ENCODE measurements at places on chromosomes 12 and 14.
A peak's percentile ranks its signal among the peaks of the same experiment; 100 is the strongest.

GRCh38 chr12:110971189-110971920 lies 51.0 kb upstream of the MYL2 start:
- no peak for DNase-seq

GRCh38 chr12:131362291-131363211 lies 348.3 kb upstream of the SFSWAP start:
- DNase-seq: no peak

GRCh38 chr14:103767336-103767894 lies 51.8 kb downstream of the ZFYVE21 start:
- DNase-seq: no peak

- peak; percentile 22 for DNase-seq
Observed at GRCh38 chr12:109458771-109459208, 18.3 kb downstream of the KCTD10 start.

DNA sequence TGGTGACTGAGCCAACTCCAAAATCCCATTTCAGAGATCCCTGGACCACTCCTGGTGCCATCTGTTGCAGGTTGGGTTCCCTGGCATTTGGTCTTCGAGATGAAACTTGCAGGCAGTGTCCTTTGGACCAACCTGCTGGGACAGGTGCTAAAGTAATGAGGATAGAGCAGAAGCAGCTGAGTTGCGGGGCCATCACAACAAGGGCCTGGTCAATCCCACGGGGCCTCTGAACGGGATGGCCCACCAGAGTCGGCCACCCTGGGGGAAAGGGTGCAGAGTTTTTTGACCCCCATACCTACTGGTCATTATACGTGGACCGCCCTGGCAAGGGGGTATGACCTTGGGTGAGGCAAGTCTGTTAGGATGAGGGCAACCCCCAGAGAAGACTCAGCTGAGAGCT lies 39.3 kb downstream of the DLK1 start:
- no peak for DNase-seq

DNA sequence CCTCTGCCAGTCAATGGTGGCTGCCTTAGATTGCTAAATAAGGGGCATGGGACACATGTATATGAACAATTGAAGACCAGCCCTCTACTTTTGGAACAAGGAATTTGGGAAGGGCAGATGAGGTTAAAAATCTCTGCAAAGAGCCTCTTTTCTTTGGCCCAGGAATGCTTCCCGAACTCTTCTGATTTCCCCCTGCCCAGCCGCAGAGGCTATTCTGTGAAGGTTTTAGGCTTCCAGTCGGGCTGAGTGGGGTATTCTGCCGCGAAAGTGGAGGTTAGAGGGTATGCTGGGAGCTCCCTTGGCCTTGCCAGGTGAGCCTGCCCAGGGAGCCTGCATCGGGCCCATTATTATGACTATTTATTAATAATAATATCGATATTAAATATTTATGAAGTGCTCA lies 1.2 kb downstream of the POU6F1 start:
- no peak for DNase-seq

GRCh38 chr14:97477353-97477752 lies 680.2 kb downstream of the VRK1 start:
- no peak for DNase-seq

GRCh38 chr14:85296456-85297210 lies 233.3 kb upstream of the FLRT2 start:
- DNase-seq: peak; percentile 42

- peak; percentile 48 for DNase-seq
Observed at GRCh38 chr12:52847335-52848102, 1.3 kb downstream of the KRT78 start.

- no peak for DNase-seq
Observed at GRCh38 chr14:59358784-59359183, 106.4 kb downstream of the GPR135 start.

- DNase-seq: no peak
Observed at GRCh38 chr12:96770219-96771102, 136.6 kb upstream of the NEDD1 start.

GRCh38 chr12:43307126-43307525 lies 244.9 kb downstream of the ADAMTS20 start:
- DNase-seq: no peak

DNA sequence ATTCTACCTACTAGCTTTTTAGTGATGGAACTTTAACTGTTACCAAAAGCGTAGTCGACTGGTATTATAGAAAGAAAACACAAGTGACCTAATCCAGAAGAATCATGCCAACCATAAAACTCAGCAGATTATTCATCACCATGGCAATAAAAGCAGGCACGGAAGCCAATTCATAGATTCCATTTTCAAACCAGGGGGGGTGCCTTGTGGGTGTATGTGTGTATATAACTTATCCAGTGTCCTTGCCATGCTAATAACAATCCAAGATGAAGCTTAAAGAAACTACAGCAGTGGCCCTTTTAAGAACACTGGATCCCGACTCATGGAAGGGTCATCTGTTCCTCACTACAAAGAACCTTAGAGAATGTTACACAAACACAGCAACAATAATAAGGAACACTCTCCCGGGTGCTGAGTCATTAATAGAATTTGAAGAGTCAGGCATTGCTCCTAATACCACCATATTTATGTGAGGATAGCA lies 61.0 kb downstream of the EPS8 start:
- peak; percentile 73 for DNase-seq

DNA sequence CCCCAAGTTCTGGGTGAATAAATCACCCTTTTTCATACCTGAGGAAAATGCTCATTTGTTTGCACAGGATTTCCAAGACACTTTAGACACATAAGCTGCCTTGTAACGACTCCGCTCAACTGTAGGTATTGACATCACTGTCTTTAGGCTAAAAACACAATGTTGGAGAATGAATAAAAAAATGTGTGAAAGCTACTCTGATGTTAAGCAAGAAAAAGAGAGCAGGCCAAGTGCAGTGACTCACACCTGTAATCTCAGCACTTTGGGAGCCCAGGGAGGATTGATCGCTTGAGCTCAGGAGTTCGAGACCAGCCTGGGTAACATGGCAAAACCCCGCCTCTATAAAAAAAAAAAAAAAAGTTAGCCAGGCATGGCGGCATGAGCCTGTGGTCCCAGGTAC lies 11.1 kb upstream of the CIPC start:
- no peak for DNase-seq

DNA sequence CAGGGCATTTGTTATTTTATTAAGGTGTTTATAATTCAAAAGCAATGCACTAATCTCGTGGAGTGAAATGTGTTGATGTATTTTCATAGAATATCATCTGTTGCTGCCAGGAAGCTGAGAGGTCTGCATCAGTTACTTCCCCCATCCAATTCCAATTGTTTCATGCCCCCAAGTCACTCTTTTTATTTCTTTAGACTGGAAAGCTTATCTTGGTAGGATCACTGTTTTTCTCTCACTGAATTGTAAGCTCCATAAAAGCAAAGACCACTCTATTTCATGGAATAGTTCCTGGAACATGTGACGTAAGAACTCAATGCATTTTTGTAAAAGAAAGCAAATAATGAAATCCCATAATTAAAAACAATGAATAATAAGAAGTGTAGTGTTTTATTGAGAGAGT lies 420.2 kb downstream of the TRHDE start:
- no peak for DNase-seq

GRCh38 chr12:80752464-80752863 lies 35.8 kb downstream of the MYF5 start:
- no peak for DNase-seq

DNA sequence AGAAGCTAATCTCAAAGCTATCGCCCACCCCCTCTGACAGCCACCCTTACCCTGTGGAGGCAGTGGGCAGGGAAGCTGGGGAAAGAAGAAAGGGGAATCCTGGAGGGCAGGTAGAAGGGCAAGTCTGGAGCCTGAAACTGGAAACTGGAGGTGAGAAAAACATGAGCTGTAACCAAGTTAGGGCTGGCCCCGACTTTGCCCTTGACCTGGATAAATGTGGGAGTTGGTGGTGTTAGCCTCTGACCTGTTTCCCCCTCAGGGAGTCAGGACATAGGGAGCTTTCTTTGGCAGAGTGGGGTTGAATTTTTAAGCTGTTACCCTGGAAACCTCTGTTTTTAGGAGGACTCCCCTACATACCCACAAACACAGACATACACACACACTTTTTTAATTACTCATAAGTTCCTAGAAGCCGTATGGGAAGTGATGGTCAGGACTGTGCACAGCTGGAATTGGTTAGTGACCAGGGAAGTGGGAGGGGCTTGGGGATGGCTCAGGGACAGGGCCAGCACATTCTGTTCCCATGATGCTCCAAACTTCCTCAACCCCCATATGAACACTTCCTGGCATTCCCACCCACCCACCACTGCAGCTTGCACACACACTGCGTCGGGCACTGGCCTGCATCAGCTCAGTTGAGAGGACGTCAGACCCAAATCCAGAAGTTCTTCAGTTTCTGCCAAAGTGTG lies 5.0 kb upstream of the MMP19 start:
- DNase-seq: peak; percentile 90

Data from astrocyte of the hippocampus (primary cell).